Psoas muscle (tissue), 8 donors: ENCODE measurements at places on chromosomes 16 and 17.

GRCh38 chr17:36188891-36189306 is 7.7 kb downstream of the CCL3L1 start:
- DNase-seq: no peak

- DNase-seq: no peak
Measured at GRCh38 chr16:67613808-67614207, 31.1 kb upstream of the CARMIL2 start.

DNA sequence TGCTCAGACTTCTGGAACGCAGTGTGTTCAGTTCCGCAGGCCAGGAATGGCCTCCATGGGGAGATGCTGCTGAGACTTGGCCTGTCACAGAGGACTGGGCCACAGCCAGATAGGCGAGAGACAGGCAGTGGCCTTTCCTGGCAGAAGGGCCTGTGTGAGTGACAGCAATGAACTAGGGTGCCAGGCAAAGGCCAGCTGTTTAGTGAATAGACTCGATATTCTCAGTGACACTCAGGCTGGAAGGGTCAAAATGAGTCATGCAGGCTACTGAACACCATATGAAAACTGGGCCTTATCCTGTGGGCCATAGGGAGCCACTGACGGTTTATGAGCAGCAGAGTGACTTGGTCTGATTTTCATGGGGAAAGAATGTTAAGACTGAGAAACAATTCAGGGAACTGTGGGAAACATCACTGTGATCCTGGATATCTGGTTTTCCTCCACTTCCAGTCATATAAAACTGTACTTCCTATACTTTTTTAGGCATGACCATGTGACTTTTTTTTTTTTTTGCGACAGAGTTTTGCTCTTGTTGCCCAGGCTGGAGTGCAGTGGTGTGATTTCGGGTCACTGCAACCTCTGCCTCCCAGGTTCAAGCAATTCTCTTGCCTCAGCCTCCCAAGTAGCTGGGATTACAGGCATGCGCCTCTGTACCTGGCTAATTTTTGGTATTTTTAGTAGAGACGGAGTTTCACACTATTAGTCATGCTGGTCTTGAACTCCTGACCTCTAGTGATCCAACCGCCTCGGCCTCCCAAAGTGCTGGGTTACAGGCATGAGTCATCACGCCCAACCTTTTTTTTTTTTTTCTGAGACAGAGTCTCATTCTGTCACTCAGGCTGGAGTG is 5.2 kb upstream of the NUBP1 start:
- peak; percentile 87 for DNase-seq

- no peak for DNase-seq
Measured at GRCh38 chr16:86914876-86915717, 336.7 kb downstream of the FOXL1 start.

- no peak for DNase-seq
Measured at GRCh38 chr17:64327201-64327930, 63.3 kb downstream of the PECAM1 start.

DNA sequence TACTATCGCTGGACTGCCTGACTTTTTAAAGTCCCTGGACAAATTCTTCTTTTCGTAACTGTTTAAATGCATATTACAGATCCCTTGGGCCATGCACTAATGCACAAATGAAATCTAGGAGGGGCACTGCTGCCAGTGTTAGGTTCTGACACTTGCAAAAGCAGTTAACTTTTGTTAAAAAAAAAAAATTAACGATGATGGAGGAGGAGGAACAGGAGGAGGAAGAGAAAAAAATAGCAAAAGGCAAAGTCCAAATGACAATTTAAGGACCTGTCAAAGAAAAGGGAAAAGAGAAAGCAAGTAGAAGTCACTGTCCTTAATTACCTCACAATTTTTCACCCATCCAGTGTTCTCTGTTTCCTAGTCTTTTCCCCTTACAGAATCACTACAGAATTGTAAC is 97.8 kb upstream of the CORO6 start:
- no peak for DNase-seq

GRCh38 chr16:81782236-81782635 is 3.1 kb downstream of the PLCG2 start:
- no peak for DNase-seq

- no peak for DNase-seq
Measured at GRCh38 chr16:22765479-22765878, 48.5 kb upstream of the HS3ST2 start.

DNA sequence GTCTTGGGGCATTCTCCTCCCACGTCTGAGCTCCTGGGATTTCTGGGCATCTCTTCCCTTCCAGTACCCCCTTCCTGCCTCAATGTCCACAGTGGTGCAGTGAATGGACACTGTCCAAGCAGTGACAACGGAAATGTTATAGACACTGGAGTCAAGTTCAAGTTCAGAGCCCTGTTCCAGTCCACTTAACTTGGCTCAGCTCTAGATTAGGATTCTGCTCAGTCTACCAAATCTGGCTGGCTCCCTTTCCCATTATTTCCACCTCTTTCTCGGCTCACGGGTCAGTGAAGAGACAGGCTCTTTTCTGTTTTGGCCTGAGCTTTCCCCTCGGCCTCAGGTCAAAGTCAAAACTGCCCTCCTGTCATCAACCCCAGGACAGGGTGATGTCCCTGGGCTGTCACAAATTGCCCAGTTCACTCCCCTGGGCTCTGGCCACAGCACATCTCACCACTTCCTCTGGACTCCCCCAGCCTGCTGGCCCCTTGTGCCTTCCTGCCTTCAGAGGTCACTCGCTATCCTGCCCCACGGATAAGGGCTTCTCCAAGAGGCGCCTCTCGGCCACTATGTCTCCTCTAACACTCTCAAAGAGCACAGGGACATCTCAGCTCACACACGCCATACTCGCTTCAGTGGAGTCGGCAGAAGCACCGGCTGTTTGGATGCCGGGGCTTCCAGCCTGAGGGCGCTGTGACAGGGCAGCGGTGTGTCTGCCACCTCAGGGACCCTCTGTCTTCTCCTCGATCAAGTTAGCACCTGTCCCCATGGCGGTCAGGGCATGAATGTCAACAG is 17.7 kb upstream of the MRPL38 start:
- no peak for DNase-seq

- DNase-seq: peak; percentile 24
Measured at GRCh38 chr17:51056813-51057510, 63.7 kb downstream of the SPAG9 start.

DNA sequence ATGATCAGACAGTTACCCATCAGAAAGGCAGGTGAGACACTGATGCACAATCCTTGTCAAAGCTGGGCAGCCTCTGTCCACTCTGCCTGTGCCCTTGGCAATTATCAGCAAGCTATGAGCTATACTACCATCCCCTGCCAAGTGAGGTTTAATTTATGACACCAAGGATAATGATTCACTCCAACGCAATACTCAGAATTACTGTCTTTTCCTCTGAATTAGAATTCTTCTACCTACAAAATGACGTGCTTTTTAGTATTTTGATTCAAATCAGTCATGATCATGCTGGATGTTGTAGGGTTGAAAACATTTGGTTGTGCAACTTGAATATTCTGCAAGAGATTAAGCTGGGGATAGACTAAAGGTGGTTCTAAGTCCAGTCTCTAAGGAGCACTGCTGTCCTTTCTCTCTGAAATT is 116.8 kb upstream of the SOX9 start:
- no peak for DNase-seq

DNA sequence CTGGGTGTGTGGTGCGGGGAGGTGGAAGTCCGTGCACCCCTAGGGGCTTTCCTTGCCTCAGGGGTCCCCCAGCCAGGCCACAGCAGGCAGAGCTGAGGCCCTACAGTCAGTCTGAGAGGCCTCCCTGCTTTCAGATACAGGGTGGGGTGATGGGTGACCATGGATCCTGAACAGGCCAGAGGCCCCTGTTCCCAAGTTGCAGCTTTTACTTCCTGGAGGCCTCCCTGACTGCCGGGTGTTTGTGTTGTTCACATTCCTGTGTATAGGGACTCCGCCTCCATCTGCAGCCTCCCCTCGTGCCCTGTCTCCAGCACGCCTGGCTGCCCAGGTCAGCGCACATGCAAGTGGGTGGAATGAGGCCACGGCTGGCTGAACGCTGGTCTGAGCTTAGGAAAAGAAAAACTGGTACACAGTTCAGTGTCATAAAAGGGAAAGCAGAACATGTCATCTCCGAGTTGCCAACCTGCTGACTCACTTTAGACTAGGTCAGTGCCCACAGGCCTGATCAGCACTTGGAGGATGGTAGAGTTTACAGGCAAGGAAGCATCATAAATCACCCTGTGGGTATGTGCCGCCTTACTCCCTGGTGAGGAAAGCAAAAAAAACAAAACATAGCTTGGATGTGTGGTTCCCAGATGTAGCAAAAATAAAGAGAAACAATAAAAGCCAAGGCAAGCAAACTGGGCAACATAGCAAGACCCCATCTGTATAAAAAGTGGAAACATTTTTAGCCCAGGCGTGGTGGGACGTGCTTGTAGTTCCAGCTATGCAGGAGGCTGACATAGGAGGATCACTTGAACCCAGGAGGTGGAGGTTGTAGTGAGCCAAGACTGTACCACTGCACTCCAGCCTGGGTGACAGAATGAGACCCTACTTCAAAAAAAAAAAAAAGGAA is 6.2 kb upstream of the SLC7A6 start:
- DNase-seq: peak; percentile 90

GRCh38 chr17:1755827-1756262 is 6.0 kb upstream of the SERPINF1 start:
- DNase-seq: no peak

DNA sequence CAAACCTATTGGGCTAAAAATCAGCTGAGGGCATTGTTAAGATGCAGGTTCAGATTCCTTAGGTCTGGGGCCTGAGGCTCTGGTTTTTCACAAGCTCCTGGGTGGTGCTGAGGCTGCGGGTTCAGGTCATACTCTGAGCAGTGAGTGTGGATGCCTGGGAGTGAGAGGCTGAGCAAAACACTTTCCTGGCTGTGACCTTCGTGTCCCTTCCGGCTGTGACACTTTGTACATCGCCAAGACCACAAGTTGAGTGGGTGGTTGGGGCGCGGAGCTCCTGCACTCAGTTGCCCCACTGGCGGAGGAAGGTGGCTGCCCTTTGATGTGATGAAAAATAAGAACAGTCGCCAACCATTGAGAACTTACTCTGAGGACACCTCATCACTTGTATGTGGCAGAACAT is 24.8 kb downstream of the CCR7 start:
- no peak for DNase-seq

GRCh38 chr17:78126895-78127238 is 1.7 kb downstream of the TMC6 start:
- DNase-seq: no peak

GRCh38 chr17:31787857-31788570 is 71.0 kb downstream of the COPRS start:
- DNase-seq: peak; percentile 14

- DNase-seq: no peak
Measured at GRCh38 chr16:60419859-60420258, 1616.4 kb downstream of the CDH8 start.

GRCh38 chr16:64153718-64154117 is 968.1 kb downstream of the CDH11 start:
- DNase-seq: no peak

GRCh38 chr17:45092911-45093430 is 31.9 kb downstream of the NMT1 start:
- DNase-seq: peak; percentile 89

- DNase-seq: no peak
Measured at GRCh38 chr16:68668266-68668665, 23.2 kb downstream of the CDH3 start.

GRCh38 chr17:4304417-4305027 is 40.7 kb upstream of the ANKFY1 start:
- DNase-seq: no peak

DNA sequence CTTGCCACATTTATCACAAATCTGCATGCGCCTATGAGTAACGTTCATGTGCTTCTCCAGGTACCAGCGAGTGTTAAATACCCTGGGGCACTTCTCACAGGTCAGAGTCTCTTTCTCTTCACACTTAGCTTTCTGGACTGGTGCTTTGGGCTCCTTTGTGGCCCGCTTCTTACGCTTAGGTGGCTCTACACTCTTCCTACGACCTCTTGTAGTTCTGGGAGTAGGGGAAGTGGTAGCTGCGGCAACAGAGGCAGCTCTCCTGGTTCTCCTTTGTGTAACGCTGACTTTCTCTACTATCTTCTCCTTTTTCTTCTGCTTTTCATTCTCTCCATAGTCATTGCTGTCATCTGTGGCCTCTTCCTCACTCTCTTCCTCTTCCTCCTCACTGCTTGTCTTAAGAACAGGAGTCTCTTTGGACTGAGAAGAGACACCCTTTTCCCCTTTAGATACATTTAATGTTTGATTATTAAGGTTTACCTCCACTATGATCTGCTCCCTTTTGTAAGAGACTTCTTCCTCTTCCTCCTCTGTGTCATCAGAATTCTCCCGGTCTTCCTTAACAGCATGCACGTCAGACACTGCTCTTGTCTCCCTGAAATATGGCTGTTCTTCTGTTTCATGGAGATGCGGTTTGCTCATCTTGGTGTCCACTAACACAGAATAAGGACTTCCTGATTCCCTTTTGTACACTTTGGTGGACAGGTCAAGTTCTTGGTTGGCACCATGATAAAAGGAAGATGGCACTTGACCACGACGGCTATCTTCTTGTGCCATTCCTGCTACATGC is 45.0 kb downstream of the ZNF652 start:
- DNase-seq: no peak

- peak; percentile 84 for DNase-seq
Measured at GRCh38 chr16:86566601-86566965, at the start of gene FOXC2. TSS of gene FOXC2 (plus strand) at chr16:86566829. CDS start at chr16:86567336, 507 bp downstream.

DNA sequence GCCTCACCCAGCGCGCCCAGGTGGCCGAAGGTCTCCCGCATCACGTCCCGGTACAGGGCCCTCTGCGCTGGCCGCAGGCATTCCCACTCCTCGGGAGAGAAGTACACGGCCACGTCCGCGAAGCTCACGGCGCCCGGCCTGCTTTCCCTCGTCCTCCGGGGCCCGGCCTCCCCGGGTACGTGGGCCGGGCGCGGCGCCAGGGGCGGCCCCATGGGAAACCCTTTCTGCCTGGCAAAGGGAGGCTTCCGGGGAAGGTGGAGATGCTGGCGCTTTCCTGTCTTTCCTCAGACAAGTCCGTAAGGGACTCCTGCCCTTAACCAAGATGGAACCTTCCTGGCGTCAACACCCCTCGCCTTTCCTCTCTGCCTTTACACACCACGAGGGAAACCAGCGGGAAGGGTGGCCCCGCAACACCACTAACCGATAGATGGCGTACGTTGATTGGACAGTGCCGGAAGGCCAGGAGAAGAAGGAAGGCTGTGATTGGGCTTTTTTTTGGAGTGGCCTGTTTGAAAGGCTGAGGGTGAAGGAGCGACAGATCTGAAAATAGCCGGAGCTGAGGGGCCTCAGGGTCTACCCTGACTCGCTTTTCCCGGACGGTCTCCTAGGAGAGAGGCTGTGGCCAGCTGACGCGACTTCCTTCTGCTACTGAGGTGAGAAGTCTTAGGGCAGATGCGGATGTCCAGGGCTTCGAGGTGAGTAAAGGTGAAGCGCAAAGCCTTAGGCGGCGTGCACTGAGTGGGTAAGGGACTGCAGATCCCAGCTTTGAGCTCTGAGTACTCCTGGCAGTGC is at the start of gene ZNF785:
TSS of gene ZNF785 (minus strand) at position 298 of the 792 bp plus-strand sequence. CDS start at position 212, 86 bp downstream.
- DNase-seq: peak; percentile 96

- no peak for DNase-seq
Measured at GRCh38 chr16:47734081-47734857, 273.1 kb downstream of the PHKB start.

GRCh38 chr17:82053556-82054263 is 2.0 kb downstream of the GPS1 start:
- DNase-seq: peak; percentile 53
